ENCODE measurements at places on chromosomes 7 and 10.

DNA sequence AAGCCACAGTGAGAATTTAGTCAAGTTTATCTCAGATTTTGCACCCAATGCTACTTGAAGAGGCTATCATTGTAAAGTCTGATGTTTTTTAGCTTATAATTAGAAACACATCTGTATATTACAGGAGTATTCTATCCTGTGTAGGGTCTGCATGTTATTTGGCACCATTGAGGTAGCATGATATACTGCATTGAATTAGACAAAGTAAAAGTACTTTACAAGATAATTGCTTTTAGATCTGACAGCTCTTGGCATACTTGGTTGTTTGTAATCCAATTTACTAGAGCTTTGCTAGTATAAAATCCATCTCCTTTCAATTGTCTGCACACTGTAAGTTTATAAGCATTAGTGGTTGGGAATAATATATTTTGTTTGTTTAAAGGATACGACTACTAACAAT, 714.3 kb downstream of the ANKRD7 start:
- DNase-seq: no peak

GRCh38 chr7:16740623-16740953, 13.0 kb upstream of the TSPAN13 start:
- no peak for DNase-seq

DNA sequence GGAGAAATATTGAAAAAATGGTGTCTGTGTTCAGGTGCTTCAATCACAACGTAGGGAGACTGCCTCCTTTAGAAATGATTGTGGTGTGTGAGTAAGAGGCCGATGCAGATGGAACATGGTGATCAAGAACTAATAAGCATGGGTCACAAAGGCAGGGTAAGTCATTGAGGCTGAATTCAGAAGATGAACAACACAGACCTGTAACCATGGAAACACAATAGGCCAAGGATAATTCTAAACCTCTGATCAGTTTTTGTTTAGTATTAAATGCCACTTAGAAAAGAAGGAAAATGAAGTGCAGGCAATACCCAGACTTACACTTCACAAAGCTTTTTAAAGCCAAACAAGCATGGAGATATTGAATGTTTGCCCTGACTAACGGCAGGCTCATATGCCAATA, 32.8 kb upstream of the TAS2R16 start:
- no peak for DNase-seq

GRCh38 chr7:50641442-50642405, 76.5 kb upstream of the DDC start:
- no peak for DNase-seq

DNA sequence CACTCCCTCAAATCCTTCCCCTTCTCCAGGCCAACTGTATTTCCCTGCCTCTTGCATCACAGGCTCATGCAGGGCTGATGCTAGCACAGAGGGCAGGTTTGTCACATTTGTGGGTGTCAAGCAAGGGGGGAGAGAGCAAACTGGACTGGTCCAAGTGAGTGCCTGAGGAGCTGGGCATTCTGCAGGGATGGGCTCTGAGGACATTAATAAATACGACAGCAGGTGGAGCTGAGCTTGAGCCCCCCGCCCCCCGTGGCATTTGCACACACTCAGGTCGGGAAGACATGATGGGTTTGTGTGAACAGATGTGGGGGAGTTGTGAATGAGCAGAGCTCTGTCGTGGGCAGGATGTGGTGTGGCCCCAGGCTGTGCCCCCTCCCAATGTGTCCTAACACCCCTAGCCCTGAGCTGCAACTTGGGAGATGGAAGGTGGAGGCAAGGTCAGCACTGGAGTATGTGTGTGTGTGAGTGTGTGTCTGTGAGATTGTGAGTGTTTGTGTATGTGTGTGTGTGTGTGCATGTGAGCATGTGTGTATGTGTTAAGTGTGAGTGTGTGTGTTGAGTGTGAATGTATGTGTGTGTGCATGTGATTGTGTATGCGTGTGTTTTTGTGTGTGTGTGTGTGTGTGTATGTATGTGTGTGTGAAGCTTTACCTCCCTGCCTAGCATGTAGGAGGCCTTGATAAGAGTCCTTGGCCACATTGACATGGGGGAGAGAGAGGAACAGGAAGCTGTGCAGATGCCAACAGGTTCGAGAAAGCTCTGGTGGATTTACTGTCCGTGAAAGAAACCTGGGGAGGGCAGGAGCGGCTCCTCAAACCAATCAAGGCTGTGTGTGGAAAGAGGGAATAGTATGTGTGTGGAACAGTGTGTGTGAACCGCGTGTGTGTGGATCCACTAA, 9.1 kb downstream of the RASSF4 start:
- DNase-seq: no peak

GRCh38 chr10:71354776-71355175, 35.7 kb downstream of the SLC29A3 start:
- DNase-seq: no peak

All from amniotic stem cell (primary cell).